Muscle of arm (tissue), 14 donors: ENCODE measurements at places on chromosomes 11 and 22.

DNA sequence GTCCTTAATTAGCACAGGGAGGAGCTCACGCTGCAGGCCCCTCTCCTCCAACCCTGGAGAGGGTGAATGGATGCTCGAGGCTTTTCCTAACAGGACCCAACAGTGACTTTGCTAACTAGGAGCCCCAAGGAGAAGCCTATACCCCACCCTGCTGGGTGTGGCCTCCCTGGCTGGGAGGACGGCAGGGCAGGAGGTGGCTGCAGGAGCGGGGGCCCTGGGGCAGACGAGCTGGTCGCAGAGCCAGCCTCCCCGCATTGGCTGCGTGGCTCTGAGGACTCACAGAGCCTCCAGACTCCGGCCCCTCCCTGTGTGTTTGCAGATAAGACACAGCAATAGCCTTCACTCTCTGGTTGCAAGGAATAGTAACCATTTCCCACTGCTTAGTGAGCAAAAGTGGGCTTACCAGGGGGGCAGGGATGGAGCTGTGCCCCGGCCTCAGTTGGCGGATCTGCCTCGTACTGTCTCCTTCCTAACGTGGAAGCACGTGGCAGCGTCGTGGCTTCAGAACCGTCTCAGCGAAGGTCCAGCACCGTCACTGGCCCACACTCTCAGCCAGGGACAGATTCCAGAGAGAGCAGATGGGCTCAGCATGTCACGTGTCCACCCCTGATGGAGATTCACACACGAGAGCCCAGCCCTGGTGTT, 1087.5 kb downstream of the BRD1 start:
- DNase-seq = no peak

- DNase-seq = no peak
These were observed 23.5 kb downstream of the TENM4 start for GRCh38 chr11:79417069-79417920.

DNA sequence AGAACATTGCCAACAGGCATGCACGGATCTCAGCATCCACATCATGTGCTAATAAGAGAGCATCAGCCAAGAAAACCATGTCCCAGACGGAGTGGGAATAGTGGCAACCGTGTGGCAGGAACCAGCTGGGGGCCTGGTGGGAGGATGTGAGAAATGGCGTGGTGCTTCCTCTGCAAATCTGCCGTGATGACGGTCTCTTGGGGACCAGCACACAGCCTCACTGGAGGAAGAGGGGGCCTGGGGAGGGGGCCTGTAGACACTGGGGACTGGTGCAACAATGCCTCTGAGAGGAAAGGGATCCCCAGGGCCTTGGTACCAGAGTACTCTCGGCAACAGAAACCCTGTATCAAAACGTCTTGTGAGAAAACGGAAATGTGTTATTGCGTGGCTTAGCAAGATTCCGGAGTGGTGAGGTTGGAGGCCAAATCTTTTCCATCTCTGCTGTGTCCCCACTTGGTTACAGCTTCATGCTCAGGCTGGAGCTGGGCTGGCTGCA, 154.3 kb upstream of the TBCEL start:
- no peak for DNase-seq

GRCh38 chr11:66388780-66389386, 17.3 kb upstream of the SLC29A2 start:
- DNase-seq = no peak

- no peak for DNase-seq
These were observed 10.7 kb downstream of the ISX start for GRCh38 chr22:35076630-35077029.

- peak; percentile 15 for DNase-seq
These were observed 126.4 kb upstream of the C11orf58 start for GRCh38 chr11:16611926-16612565.

DNA sequence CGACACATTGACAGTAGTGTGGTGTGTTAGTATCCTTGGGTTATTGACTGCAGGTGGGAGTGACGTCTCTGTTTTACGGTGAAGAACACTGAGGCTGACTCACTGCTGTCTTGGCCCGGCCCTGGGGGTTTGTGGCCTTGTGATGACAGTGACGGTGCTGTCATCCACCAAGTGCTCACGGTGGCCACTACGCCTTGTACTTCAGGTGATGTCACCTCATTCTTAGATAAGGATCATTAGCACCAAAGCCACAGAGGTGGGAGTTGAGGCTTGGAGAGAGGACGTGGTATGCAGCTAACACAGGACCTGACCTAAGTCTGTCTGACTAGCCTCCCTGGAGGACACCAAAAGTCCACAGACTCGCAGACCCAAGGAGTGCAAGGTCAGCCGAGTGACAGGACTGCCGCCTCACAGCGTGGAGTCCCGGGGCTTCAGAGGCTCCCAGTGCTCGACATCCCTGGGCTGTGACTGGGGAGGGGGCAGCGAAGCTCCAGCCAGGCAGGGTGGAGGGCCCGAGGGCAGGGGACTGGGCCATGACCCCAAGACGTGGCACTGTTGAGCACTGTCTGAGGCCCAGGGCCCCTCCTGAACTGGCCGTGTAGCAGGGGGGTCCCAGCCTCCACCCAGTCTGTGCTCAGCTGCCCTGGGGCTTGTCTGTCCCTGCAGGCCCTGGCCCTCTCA, 56.5 kb downstream of the NAT10 start:
- no peak for DNase-seq

- DNase-seq = no peak
These were observed 61.9 kb downstream of the BMAL1 start for GRCh38 chr11:13339195-13340153.

GRCh38 chr22:45240104-45240809, 437 bp downstream of the KIAA0930 start:
- DNase-seq = no peak

GRCh38 chr11:117702946-117703598, 93.9 kb downstream of the DSCAML1 start:
- DNase-seq = no peak

GRCh38 chr11:19669511-19669910, 43.1 kb upstream of the NAV2 start:
- no peak for DNase-seq

DNA sequence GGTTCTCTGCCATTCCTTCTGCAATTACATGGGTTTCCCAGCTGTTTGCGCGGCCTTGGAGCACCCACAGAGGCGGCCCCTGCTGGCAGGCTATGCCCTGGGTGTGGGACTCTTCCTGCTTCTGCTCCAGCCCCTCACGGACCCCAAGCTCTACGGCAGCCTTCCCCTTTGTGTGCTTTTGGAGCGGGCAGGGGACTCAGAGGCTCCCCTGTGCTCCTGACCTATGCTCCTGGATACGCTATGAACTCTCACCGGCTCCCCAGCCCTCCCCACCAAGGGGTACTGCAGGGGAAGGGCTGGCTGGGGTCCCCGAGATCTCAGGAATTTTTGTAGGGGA, 2.6 kb downstream of the RCE1 start:
- no peak for DNase-seq

DNA sequence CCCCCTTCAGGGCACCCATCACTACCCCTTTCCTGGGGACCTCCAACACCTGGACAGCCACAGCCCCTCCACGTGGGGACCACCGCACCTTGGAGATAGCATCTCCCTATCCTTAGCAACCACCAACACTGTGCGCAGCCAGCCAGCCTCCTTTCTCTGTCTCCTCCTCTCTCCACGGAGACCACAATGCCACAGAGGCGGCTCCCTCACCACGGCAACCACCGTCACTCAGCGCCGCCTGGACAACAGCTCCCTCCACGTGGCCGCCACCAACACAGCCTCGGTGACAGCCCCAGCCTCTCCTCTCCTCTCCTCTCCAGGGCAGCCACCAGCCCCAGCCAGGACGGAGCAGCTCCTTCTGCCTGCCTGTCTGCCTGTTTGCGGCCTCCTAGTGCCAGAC, 10.5 kb downstream of the ELFN2 start:
- DNase-seq = no peak

- no peak for DNase-seq
These were observed 881.2 kb downstream of the OPCML start for GRCh38 chr11:132650969-132651720.

GRCh38 chr11:83012168-83013067, 59.3 kb downstream of the RAB30 start:
- no peak for DNase-seq

DNA sequence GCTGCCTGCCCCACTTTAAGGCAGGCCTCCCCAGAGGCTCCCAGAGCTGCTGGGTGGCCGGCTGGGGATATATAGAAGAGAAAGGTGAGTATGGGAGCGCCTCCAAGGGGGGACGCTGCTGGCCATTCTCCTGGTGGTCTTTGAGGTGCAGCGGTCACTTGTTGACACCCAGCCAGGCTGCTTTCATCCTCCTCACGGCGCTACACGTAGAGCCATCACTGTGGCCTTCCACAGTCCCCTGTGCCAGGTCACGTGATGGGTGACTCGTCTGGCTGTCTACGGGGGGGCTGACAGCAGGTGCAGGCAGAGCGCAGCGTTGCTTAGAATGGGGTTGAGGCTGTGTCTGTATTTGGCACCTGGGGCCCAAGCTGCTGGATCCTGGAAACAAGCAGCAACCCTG, 1.9 kb downstream of the ACR start:
- DNase-seq = no peak

- peak; percentile 8 for DNase-seq
These were observed 13.0 kb upstream of the OR6A2 start for GRCh38 chr11:6812390-6813005.

- DNase-seq = no peak
These were observed 5.4 kb downstream of the FREY1 start for GRCh38 chr11:45901626-45902025.

GRCh38 chr11:44243595-44244343, 66.2 kb downstream of the ALX4 start:
- DNase-seq = no peak

DNA sequence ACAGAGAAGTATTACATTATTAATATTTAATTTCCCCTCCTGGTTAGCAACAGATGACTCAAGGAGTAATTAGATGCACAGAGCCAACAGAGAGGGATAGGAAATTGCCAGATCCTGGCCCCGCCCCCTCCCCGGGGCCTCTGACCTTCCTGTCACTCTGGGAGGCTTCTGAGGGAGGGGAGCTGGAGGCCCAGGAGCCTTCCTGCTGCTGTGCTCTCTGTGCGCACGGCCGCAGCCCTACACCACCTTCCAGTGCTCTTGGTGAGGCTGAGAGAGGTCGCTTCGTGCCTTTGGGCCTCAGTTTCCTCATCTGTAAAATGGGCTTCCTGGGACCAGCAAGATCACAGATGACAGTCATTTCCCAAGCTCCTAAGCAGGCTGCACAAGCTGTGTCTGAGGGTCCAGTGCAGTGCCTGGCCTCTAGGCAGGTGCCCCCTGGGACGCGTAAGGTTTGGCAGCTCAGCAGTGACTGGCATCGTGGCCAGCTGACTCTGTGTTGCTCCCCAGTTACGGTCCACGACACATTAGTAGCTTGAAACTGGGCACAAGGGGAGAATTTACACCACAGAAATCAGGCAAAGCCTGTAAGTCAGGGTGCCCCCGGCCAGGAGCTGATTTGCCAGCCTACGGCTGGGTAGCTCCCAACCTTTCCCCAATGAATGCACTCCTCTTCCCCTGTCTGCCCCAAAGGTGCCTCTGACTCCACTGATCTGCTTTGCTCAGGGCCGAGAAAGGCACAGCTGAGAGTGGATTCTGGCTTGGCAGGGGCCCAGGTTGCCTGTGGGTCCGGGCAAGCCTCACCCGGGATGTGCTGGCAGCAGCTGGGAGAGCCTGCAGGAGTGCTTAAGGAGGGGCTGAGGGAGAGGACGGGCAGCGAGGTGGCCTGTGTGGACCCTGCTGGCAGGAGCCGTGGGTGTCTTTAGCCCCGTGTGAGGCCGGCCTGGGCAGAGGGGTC, 2.3 kb downstream of the ADORA2A start:
- DNase-seq = no peak

DNA sequence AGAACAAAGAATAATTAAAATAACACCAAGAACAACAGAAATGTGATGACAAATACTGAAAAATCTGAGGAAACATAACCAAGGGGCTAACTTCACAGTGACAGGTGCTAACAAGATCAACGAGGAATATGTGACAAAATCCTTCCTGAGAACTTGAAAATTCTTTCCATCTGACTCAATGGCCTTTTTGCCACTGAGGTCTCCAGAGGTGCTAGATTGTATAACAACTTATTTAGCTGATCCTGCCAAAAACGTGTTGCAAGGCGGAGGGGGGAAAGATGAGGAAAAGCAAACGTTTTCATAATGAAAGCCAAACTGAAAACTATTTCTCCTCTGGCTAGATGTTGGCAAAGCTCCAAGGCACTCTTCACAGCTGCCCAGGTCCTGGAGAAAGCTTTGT, 364.5 kb downstream of the NTM start:
- no peak for DNase-seq

DNA sequence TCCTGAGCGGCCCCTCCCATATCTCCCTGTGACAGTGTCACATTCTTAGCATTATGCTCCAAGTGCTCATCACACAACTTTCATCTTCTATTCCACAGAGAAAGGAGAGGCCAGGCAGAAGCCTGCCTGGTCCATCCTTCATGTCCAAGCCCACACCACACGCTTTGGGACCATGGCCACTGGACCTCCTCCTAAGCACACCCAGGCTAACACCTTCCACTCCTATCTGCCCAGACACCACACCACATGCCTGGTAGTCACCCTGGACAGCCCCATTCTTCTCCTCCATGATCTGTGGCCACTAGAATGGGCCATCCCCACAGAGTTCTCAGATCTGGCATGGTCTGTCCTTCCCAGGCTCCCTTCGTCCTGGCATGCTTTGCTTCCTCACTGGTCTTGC, 55.3 kb downstream of the HIRA start:
- DNase-seq = no peak

- DNase-seq = peak; percentile 88
These were observed 6.6 kb downstream of the TNKS1BP1 start for GRCh38 chr11:57318178-57318577.

DNA sequence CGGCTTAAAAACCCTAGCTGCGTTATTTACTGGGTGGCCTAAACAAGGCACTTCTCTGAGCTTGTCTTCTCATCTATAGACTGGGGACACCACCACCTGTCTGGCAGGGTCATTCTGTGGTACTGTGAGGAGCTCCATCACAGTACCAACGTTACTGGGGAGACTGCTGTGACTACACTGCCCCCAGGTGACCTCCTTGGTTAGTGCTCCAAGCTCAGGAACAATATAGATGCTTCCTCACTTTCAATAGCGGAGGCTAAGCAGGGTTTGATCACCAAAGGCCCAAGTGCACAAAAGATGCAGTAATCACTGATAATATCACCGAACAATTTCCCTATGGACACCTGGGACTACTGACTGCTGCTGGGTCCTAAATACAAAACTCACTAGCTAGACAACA, 18.8 kb downstream of the PRPF19 start:
- no peak for DNase-seq

- no peak for DNase-seq
These were observed 13.9 kb downstream of the RTN4RL2 start for GRCh38 chr11:57474017-57474802.

- no peak for DNase-seq
These were observed 24.9 kb downstream of the WNT11 start for GRCh38 chr11:76181371-76181770.

DNA sequence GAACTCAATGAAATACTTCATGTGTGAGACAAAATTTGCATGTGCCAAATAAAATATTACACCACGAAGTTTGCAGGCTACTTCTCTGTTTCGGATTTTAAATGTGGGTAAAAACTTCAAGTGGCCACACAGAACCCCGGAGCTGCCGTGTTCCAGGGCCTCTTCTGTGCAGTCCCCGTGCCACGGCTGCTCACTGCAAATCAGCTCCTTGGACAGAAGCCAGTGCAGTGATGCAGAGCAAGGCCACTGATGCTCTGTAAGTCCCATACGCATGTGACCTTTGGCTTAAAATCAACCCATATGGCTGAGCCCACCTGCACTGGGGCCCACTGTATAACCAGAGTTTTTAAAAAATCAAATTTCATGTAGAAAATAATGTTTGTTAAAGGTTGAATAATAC, 1309.4 kb downstream of the TBC1D22A start:
- no peak for DNase-seq
